Inflammatory macrophage treated with lipopolysaccharide for 1 hour (primary cell): ENCODE measurements at places on chromosomes 5 and 9.

- DNase-seq = no peak
Measured at GRCh38 chr9:120910643-120911042, 16.0 kb downstream of the TRAF1 start.

GRCh38 chr9:16728137-16728508, 142.3 kb downstream of the BNC2 start:
- DNase-seq = no peak

GRCh38 chr5:73606206-73606753, 19.7 kb upstream of the ARHGEF28 start:
- DNase-seq = no peak

DNA sequence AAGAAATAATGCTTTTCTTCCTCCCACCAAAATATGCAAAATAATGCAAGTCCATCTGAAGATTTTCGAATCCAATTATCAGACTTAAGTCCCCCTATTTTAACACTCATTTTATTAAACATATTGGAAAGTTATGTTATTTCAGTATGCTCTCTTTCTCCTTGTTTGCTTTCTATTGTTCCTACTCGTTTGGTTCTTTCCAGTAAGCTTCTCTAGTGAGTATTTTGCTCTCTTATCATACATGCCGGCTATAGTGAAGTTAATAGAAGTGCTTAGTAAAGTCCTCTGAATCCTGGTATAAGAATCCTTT, 517 bp downstream of the ALDH1A1 start:
- DNase-seq = no peak

- DNase-seq = no peak
Measured at GRCh38 chr5:177186645-177187044, 53.1 kb downstream of the NSD1 start.

GRCh38 chr9:93187047-93187446, 3.1 kb downstream of the WNK2 start:
- no peak for DNase-seq
